Activated CD4-positive, alpha-beta T cell treated with anti-CD3 and anti-CD28 coated beads, Interleukin-2, Interleukin-4, amounts not matched to agents 100 ng/mL and 50 ng/mL, durations not matched to agents 16 hours and 8 hours (primary cell): ENCODE measurements at places on chromosomes 3 and 15.

GRCh38 chr15:45869034-45869668 is 234.3 kb downstream of the SQOR start:
- DNase-seq: no peak

DNA sequence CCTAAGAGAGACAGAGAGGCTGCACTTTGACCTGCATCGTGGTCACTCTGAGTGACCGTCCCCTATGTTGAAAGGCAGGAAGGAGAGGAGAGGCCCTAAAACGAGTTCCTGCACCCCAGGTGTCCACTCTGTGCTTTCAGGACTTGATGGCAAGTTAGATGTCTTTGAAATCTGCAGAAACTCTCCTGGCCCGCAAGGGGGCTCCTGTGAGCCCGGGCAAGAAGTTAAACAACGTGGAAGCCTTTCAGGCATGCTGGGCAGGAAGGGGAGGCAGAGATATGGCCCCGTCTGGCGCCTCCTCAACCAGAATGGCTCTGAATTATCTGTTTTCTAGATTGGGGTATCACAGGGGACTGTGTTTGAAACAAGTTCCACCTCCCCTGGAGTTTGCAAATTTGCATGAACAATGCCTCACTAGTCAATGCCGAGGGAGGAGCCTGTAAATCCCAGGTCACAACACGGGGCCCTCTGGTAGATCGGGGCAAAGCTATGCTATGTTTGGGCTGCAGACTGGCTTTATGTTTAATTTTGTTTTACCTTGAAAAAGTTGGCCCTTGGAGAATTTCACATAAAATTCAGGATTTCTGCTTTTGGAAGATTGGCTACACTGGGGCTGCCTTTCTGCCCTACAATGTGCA is 9.8 kb downstream of the CTXND1 start:
- DNase-seq: peak; percentile 35

GRCh38 chr3:112804021-112804420 is 42.6 kb downstream of the CD200R1L start:
- no peak for DNase-seq

DNA sequence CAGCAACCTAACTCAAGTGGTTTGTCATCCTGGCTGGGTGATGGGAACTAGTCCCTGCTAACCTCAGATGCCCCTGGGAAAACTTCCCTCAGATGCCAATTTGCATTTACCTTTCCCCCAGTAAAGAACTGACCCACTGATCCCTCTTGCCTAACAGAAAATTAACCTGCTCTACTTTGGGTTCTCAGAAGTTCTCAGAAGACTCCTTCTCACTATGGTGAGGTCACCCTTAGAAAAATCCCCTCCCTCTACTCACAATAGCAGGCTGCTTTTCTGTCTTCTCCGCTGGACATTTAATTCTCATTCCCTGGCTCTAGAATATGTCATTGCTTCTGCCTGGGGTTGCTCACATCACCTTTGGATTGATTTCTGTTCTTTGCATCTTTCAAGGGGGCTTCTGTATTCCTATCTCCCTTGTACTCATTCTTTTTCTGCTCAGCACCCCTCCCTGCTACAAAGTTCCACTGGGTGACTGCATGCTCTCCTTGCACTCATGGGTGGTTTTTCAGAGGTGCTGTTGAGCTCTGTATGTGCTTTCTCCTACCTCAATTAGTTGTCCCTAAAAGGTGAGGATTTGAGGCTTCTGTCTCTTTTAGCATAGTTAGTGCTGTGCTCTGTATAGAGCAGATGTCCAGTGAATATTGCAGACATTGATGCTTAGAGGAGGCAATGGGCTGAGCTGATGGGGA is 869 bp downstream of the PLA1A start:
- DNase-seq: no peak

- no peak for DNase-seq
These were observed 239.9 kb downstream of the EPHB1 start for GRCh38 chr3:135034891-135035440.
